Memory B cell (primary cell): ENCODE measurements at places on chromosomes 6 and 20.

- no peak overlapping the region for H3K27ac ChIP-seq
- H3K27me3 ChIP-seq = no peaks in the 10 kb centered on the region
- no peaks in the 10 kb centered on the region for H3K36me3 ChIP-seq
- DNase-seq = no peak
- no peaks in the 10 kb centered on the region for H3K4me1 ChIP-seq
Measured at GRCh38 chr6:56489559-56489958, 153.1 kb downstream of the DST start.

DNA sequence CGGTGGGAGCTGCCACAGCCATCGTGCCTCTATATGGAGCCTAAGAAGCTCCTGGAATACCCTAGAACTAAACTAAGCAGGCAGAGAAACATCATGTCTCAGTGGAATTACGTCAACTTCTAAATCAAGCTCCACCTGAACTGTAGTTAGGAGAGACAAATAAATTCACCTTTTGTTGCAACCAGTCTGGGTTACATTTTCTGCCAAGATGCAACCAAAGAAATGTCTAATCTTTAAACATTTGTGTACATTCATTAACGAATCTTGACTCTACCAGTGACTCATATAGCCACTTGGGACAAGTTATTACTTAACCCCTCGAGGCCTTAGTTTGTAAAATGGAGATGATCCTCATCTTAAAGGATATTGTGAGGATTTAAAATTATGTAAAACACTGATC is 8.9 kb downstream of the PTPRK start:
- DNase-seq = no peak
- no peak overlapping the region for H3K4me3 ChIP-seq
- H3K27me3 ChIP-seq = peaks cover 5% of the 10 kb centered on the region
- H3K36me3 ChIP-seq = no peaks in the 10 kb centered on the region
- no peaks in the 10 kb centered on the region for H3K4me1 ChIP-seq

DNA sequence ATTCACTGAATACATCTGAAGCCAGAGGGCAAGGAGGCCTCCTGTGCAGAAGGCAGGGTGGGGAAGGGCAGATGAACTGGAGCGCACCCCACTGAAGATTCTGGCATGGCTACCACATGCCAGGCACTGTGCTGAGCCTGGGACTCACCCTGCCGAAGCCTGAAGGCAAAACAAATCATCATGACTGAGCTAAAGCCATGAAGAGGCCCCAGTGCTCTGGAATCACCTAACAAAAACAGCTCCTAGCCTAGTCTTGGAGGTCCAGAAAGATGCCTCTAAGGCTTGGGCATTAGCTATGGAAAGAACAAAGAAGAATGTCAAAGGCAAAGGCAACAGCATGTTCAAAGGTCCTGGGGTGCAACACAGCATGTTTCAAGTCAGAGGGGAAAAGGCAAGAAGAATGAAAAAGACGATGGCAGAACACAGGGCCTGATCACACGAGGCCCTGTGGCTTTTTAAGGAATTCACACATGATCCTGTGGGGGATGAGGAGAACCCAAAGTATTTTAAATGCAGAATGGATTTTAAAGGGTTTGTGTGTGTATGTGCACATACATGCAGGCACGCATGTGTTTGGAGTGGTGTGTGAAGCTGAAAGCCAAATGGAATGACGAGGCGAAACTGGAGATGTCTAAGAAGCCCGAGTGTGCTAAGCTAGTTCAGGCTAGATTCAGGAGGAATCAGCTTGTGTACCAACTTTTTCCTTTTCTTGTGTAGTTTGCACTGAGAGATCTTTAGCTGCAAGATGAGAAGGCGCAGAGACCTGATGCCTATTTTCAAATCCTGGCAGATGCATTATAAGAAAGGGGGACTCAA is 261.4 kb downstream of the ZNF217 start:
- H3K27ac ChIP-seq = no peak overlapping the region
- no peaks in the 10 kb centered on the region for H3K4me1 ChIP-seq
- peaks cover 9% of the 10 kb centered on the region for H3K27me3 ChIP-seq

- H3K27me3 ChIP-seq = peaks cover 2% of the 10 kb centered on the region
- peak overlapping the region; percentile 83 for H3K27ac ChIP-seq
- H3K4me1 ChIP-seq = peaks cover 39% of the 10 kb centered on the region
- DNase-seq = peak; percentile 79
- H3K4me3 ChIP-seq = peak overlapping the region; percentile 98
Measured at GRCh38 chr6:29748391-29749307, 25.4 kb downstream of the HLA-F start.
